ENCODE measurements at places on chromosomes 16 and 17.

DNA sequence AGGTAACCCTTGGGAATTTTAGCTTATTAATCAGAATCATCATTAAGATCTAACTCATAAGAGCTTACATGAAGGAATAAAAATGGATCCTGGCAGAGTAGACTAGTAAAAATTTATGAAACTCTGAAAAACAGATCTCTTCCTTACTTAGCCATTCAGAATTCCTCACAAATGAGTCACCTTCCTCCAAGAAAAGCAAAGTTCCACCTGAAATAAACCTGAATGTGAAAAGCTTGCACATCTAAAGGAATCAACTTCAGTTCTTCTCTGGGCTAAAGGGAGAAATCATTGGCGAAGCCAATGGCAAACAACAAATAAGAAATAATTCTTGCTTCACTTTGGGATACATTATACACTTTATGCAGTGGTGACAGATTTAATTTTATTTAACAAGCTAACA, 22.7 kb downstream of the MYO1D start:
- no peak for DNase-seq

GRCh38 chr16:55506083-55506482, 2.8 kb upstream of the LPCAT2 start:
- peak; percentile 1 for DNase-seq

DNA sequence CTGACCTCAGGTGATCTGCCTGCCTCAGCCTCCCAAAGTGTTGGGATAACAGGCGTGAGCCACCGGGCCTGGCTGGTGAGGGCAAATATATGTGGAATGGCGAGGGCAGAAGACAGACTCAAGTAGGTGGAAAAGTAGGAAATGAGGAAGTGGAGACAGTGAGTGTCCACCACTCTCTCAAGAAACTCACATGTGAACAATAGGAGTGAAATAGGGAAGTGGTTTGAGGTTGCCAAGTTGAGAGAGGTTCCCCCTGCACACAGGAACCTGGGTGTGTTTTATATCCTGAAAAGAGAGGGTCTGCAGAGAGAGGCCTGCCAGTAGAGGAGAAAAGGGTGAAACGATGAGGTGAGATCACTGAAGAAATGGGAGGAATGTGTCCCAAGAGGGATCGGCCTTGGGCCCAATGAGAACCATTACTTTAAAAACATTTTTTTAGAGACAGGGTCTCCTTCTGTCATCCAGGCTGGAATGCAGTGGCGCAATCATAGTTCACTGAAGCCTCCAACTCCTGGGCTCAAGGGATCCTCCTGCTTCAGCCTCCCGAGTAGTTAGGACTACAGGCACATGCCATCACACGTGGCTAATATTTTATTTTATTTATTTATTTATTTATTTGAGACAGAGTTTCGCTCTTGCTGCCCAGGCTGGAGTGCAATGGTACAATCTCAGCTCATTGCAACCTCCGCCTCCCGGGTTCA, 17.1 kb upstream of the CORO1A start:
- DNase-seq, result no peak

DNA sequence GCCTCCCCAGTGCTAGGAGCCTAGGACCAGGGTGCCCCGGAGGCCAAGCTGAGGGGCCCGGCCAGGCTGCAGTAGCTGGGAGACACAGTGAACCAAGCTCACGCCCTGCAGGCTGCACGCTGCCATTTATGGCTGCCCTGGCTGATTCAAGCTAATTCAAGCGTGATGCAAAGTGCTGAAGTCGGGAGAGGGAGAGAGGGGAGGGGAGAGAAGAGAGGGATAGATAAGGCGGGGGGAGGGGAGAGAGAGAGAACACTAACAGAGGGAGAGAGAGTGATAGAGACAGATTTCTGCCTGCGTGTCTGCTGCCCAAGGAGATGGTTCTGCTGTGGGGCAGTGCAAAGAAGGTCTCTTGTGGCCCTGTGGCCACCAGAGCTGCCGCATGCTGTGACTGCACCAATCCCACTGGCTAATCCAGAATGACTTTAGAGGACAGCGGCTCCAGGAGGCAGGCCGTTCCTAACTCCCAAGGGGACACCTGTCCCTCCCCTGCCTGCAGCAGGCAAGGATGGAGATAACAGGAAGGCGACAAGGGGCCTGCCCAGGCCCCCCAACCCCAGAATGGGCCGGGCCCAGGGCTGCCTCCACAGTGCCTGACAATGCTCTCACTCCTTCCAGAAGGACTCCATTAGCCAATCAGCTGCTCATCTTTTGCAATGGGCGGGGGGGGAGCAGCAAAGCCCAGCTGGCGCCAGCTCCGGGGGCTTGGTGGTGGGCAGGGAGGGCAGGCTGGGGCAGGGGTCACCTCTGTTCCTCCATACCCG, 12.9 kb downstream of the MXRA7 start:
- DNase-seq, result no peak

DNA sequence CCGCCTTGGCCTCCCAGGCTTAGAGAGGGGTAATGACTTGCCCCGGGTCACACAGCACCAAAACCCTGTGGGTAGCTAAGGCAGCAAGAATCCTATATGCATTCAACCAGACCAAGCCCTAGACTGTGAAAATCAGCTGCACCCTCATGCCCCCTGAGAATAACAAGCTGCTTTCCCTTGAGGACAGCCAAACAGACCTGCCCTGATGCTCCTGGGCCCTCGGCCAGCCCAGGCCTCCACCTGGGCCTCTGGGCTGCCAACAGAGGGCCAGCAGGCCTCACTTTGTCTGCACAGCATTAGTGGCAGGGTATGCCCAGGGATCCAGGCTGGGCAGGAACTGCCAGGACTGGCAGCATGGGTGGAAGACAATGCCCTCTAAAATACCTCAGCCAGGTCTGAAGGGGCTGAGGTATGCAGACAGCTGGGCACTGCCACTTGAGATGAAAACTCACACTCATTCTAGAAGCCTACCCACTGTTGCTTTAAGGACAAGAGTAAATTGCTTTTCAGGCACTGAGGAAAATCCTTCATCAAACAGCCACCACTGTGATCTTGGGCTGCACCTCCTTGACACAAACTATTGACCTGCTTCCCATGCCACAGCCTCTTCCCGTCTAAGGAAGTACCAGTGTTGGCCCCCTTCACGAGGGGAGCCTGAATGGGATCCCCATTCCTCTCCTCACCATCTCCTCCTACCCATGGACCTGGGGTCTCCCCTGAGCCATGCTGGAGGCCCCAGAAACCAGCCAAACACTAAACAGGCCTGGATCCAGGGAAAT, 8.8 kb downstream of the ST3GAL2 start:
- no peak for DNase-seq

DNA sequence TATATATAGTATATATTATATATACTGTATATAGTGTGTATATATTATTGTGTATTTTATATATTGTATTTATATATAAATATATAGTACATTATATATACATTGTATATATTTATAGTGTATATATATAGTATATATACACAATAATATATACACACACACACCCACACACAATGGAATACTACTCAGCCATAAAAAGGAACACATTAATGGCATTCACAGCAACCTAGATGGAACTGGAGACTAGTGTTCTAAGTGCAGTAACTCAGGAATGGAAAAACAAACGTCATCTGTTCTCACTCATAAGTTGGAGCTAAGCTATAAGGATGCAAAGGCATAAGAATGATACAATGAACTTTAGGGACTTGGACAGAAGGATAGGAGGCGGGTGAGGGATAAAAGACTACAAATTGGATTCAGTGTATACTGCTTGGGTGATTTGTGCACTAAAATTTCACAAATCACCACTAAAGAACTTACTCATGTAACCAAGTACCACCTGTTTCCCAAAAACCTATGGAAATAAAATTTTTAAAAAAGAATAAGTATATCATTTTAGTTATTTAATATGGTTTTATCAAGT, 201.9 kb upstream of the CDH11 start:
- DNase-seq, result no peak

GRCh38 chr17:36149296-36149820, 27.1 kb downstream of the TBC1D3B start:
- DNase-seq, result no peak

DNA sequence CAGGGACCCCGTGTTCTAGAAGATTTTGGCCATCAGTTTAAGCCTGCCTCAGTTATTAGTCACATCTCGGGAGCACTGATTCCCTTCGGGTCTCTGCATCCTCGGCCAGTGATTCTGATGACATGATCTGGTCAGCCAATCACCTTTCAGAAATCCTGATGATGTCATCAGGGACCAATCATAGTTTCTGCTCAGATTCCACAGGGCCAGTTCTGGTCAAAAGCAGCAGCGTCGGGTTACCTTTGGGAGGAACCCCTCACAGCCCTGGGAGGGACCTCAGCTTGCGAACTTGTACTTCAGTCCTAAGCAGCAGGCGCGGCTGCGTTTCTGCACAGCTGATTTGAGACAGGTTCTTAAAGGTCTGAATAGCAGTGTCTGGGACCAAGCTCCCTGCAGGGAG, 13.9 kb downstream of the KDM8 start:
- no peak for DNase-seq

- DNase-seq, result no peak
Observed at GRCh38 chr16:6880263-6880662, 452.4 kb upstream of the RBFOX1 start.

Data from NCI-H2029 treated with DMSO at 0.1 percent for 48 hours (cell line).